ENCODE measurements at places on chromosomes 13 and 19.

- no peak for DNase-seq
Observed at GRCh38 chr13:61253105-61253877, 162.4 kb downstream of the PCDH20 start.

DNA sequence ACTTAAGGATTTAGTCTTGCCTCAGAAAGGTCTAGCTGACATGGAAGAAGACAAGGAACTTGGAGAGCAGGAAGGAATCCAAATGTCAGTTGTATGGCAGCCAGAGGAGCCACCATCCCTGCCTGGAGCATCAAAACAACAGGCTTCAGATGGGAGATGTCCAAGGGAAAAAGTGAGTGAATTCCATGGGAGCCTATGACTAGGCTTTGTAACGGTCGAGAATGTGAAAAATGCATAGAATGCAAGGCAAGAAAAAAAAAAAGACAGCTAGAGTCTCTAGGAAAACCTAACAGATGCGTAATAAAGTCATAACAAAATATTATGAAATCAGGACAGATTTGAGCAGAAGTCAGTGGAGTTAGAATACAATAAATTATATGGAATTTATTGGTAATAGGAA lies 183.7 kb upstream of the LSM14A start:
- no peak for DNase-seq

DNA sequence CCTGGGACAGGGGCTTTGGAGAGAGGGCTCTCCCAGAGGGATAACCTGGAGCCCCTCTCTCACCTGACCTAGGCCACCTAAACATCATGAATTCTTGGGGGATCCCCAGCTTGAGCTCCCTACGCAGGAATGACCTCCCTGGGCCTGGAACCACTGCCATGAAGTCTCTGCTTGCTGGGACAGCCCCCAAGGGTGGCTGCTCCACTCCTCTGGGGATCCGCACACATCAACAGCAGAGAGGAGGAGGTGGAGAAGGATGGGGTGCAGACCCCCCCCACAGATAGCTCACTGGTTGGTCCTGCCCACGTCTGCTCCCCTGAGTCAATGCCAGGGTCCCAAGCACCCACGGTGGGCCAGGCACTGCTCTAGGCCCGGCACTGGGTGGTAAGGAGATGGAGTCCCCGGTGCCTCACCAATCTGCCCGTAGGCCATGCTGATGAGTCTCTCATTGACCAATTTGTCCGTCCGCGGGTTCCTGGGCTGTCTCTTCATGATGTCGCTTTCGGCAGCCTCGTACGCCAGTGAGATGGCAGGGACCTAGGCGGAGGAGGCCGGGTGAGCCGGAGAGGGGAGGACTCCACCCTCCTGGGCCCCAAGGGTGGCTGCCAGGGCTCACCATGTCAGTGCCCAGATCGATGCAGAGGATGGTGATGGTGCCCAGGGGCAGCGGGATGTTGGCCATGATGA lies 10.8 kb upstream of the RABAC1 start:
- no peak for DNase-seq

DNA sequence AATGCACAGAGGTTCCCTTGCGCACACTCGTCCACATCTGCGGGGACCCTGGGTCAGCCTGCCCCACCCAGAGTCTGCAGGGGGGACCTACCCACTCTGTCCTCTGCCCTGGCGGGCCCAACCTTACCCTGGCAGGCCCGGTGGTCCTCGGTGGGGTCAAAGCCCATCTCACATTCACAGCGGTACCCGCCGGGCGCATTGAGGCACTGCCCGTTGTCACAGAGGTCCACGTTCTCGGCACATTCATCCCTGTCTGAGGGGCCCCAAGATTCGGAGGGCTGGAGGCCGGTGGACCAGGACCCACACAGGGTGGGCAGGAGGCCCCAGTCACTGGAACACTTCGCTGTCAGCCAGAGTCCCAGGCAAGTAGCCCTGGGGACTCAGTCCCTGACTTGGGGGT lies 38.5 kb downstream of the FBN3 start:
- no peak for DNase-seq

DNA sequence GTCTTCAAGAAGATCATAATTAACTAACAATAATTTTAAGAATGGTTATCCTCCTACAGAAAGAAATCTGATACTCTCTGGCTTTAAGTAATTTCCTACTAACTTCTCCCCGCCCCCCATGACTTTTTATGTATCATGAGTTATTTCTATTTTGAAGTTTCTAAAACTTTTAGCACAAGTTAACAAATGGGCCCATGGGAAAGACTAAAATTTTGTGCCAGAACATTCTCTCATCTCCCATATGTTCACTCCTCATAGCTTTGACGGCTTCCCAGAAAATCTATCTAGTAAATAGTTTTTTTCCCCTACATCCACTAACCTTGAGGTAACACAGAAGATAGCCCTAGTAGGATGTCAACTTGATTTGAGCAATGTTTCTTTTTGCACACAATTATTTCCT lies 148.3 kb downstream of the POSTN start:
- no peak for DNase-seq

GRCh38 chr13:73870036-73870741 lies 264.0 kb downstream of the KLF12 start:
- DNase-seq: no peak

- no peak for DNase-seq
Observed at GRCh38 chr19:50512112-50512998, 1.4 kb downstream of the ASPDH start.

GRCh38 chr13:81458170-81458569 lies 1117.2 kb upstream of the SPRY2 start:
- DNase-seq: no peak

GRCh38 chr13:20702915-20703779 lies at the start of gene IL17D:
IL17D (plus strand) TSS chr13:20703699; CDS start chr13:20704002, 303 bp downstream.
- peak; percentile 25 for DNase-seq

GRCh38 chr19:30886222-30886621 lies 463.0 kb downstream of the TSHZ3 start:
- DNase-seq: no peak

GRCh38 chr19:10424011-10424637 lies 3.8 kb downstream of the PDE4A start:
- DNase-seq: no peak

- no peak for DNase-seq
Observed at GRCh38 chr19:16067205-16067938, 8.9 kb upstream of the TPM4 start.

DNA sequence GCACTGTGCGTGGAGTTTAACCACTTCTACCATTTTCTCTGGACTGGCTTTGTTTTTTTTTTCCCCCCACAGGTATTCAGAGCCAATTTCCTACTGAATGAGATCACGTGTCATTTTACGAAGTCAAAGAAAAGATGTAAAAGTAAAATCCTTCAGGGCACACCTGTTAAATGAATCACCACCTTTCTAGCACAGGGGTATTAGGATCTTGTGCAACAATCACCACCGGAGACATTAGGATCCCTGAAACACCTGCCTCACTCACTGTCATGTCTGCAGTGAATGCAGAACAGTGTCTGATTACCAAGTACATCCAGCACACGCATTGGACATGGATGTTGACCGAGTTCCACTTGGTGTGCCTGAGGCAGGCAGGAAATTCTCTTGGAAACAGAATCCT lies 17.2 kb downstream of the BRD4 start:
- no peak for DNase-seq

- no peak for DNase-seq
Observed at GRCh38 chr19:56622374-56622773, 20.6 kb upstream of the SMIM17 start.

GRCh38 chr19:40632311-40633036 lies 31.3 kb downstream of the LTBP4 start:
- DNase-seq: no peak

GRCh38 chr19:40982594-40983101 lies 8.4 kb upstream of the CYP2B6 start:
- DNase-seq: no peak

DNA sequence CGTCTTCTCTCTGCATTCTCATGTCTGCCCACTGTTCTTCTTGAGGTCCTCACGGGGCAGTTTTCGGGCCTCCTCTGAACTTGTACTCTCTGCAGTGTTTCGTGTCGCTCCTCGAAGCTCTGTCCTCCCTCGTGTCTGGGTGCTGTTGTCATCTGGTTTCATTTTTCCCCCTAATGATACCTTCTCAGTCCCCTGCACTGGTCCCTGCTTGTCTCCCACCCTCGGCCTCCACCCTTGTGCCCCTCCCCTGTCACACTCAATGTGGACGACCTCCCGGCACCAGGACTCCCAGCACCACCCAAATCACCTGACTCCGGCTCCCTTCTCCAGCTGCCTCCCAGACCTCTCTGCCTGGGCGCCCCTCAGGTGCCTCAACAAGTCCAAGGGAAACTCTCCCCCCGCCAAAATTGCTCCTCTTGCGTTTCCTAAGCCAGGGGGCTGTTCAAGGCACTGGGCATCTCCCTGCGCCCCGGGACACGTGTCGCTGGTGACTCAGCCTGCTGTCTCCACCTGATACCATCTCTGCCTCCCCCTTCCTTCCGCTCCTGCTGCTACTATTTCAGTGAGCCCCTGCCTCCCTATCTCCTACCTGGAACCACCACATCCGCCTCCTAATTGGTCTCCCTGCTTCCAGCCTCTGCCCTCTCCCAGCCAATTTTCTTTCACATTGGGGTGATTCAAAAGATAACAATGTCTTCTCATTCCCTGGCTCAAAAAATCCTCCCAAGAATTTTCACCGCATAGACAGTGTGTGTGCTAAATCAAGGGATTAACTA lies 49.5 kb downstream of the RFX2 start:
- DNase-seq: peak; percentile 49

- DNase-seq: no peak
Observed at GRCh38 chr13:23598369-23598768, 28.2 kb downstream of the TNFRSF19 start.

DNA sequence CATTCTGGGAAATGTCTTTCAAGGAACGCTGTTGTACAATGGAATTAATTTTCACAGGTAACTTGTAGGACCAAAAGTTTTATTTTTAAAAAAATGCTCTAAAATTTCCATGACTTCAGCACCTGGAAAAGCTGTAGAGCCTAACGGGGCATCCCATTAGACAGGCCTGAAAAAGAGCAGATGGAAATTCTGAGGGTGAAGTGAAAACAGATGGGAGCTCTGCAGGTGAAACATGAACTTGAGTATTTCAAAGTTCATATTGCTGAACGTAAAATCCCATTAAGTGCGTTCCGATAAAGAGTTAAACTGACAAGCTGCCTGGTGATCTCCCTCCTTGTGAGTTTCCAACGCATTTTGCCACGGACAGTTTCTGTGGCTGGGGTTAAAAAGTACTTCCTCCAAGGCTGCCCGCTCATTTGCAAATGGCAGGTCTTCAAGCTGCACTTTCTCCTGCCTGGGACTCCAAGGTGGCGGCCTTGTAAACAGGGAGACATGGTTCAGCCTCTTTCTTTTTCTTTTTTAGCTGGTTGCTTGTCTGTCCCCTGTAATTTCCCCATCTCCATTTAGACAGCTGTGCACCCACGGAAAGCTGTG lies 450.4 kb downstream of the FGF9 start:
- DNase-seq: no peak

- DNase-seq: no peak
Observed at GRCh38 chr13:35144166-35144890, 202.3 kb downstream of the NBEA start.

GRCh38 chr19:29577649-29577963 lies 28.5 kb upstream of the POP4 start:
- DNase-seq: no peak

DNA sequence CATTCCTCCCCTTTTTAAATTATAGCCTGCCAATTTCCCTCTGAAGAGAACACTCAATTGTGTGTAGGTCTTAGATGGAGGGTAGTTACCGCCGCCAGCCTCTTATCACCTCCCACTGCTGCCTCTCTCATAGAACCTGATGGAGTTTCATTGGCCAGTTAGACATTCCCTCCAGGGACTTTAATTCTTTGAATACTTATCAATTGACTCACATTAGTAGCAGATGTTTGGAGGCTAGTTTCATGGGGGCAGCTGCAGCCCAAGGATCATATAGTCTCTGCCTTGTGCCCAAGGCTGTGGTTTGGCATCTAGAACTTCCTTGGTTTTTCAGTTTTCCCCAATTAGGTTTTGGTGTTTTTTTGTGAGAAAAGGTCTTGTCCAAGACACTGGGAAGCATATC lies 318.9 kb upstream of the HTR2A start:
- DNase-seq: no peak

DNA sequence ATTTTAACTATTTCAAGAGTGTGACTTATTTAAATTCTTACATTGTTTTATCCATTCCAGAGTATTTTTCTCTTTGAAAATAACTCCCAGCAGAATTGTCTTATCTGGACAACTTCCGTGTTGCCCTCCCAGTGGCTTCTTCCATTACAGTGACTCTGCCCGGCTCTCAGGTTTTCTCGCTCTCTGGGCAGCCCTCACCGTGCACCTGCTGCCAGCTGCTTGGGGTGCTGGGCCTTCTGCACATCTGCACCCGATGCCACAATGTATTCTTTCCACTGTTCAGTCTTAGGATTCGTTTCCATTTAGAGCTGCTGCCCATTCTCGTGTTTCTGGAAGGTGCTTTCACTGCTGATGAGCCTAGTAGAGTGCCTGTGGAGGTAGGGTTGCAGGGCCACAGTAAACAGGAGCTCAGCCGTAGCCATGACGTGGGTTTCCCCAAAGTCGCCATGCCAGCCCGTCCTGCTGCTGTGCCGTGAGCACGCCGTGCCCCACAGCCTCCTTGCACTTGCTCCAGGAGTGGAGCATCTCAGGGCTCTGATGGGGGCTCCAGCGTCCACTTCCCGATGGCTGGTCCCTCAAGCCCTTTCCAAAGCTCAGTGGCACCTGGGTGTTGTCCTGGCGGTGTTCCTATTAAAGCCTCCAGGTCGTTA lies 46.1 kb upstream of the DCUN1D2 start:
- DNase-seq: no peak

- DNase-seq: no peak
Observed at GRCh38 chr13:26227166-26227971, 5.3 kb upstream of the RNF6 start.

DNA sequence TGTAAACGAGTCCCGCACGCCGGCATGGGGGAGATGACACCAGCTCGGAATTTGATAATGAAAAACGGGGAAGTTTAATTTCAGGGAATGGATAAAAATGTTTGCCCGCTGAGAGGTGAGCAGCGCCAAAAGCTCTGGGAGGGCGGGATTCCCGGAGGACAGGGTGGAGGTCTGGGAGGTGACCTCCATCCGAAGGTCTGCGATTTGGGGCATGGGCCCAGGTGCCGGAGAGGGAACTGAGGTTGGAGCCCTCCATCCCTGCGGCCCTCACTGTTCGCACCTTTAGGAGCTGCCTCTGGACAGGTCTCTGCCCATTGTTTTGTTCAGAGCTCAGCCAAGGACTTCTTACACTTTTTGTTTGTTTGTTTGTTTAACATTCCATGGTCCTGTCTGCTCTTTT lies 129.8 kb downstream of the URI1 start:
- no peak for DNase-seq

Measured in T-helper 1 cell (primary cell).